Retina (tissue), 1 donor: ENCODE measurements at places on chromosomes 4 and X.

DNA sequence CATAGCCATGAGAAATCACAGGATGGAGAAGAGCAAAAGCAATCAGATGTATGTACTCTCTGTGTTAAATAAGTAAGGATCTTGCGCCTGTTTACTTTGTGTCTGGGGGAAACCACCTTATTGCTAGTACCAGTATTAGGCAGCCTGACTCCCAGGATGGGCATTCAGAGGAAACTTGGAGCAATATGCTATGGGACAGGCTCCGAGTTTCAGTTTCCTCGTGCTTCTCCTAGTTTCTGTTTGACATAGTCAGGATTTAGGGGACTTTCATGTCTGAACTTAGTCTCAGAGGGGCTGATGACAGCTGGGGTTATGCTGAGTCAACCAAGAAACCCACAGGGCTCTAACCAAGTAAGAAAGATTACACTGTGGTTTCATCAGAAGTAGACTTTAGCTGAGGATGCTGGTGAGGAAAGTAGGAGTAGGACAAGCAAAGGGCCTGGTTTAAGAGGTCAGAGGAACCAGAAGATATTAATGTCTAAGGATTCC lies 13.5 kb downstream of the NSUN7 start:
- no peak for DNase-seq

GRCh38 chr4:25146076-25146475 lies 14.2 kb downstream of the SEPSECS start:
- DNase-seq = no peak

- no peak for DNase-seq
Measured at GRCh38 chr4:22850630-22851029, 157.9 kb downstream of the GBA3 start.

DNA sequence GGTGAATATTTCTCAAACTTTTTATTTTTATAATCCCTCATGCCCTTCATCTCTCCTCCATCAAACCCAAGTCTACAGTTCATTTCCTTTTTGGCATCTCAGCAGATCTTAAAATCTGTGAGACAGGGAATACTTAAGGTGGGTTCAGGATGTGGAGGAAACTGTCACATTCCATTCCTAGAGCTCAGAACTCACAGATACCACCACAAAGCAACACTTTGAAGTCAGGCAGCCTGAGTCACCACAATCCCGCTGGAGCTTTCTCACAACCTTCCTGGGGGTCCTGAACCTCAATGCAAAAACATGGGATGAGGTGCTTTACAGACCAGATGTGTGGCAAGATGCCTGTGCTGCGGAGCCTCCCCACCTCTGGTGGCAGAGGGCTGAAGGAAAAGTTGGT lies 63.2 kb downstream of the HHIP start:
- DNase-seq = no peak

GRCh38 chr4:185820146-185821028 lies 8.4 kb upstream of the SORBS2 start:
- peak; percentile 62 for DNase-seq

GRCh38 chr4:69957209-69957608 lies 8.3 kb downstream of the CSN2 start:
- no peak for DNase-seq

- DNase-seq = peak; percentile 89
Measured at GRCh38 chr4:95547715-95548471, 880 bp downstream of the UNC5C start.

GRCh38 chr4:86452924-86453531 lies 93.2 kb upstream of the MAPK10 start:
- DNase-seq = peak; percentile 35

DNA sequence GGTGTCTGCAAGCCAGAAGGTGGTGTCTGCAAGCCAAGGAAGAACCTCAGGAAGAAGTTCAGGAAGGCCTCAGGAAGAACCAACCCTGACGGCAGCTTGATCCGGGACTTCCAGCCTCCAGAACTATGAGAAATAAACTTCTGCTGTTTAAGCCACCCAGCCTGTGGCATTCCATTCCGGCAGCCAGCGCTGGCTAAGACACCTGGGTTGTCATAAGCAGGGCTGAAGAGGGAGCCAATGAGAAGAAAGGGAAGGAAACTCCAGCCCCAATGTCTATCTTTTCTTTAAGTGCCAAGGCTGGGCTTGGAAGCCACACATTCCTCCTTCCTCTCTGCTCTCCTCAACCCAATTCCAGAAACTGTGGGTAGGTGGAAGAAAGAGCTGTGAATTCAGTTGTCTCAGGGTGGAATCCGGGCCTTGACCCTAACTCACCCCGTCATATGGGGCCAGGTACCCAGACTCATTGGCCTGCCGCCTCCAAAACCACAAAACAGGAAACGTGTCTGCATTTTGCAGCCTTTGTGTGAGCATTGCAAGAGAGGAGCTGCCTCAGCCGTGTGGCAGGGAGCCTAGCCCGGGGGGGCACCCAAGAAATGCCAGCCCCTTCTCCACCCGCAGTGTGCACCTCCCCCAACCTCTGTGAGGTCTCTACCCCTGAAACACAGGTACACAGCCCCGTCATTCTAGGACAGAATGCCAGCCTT lies 26.8 kb downstream of the CRMP1 start:
- DNase-seq = no peak

- DNase-seq = peak; percentile 4
Measured at GRCh38 chr4:12118651-12119213, 690.0 kb upstream of the HS3ST1 start.

GRCh38 chrX:41789374-41789773 lies 65.4 kb downstream of the GPR82 start:
- no peak for DNase-seq

- peak; percentile 15 for DNase-seq
Measured at GRCh38 chr4:86831262-86832130, 17.7 kb downstream of the SLC10A6 start.
